ENCODE measurements at places on chromosomes 11 and 22. TPM values are rescaled to one million over a fixed set of nuclear protein-coding genes. Genes with fewer than 3 reads are reported as not detected.

MFRP gene
- not detected for total RNA-seq

GRCh38 chr11:11036848-11037732 lies 179.2 kb upstream of the ZBED5 start:
- peaks cover 32% of the 10 kb centered on the region for H3K27me3 ChIP-seq
- peak; percentile 29 for DNase-seq
- H3K4me1 ChIP-seq, result peaks cover 22% of the 10 kb centered on the region
- H3K4me3 ChIP-seq, result no peak overlapping the region

DNA sequence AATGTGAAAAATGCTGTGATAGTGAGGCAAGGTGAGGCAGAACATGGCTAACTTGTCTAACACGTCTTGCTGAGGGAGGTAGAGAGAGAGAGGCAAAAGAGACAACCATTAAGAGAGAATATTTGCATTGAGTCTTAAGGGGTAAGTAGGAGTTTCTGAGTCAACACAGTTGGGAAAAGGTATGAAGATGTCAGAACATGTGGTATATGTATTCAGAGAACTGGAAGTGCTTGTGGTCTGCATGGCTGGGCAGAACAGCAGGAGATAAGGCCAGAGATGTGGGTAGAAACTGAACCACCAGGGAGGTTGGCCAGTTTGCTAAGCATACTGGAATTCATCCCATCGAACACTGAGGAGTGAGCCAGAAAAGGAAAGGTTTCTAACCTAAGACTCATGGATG lies 25.0 kb upstream of the SLC5A1 start:
- peaks cover 5% of the 10 kb centered on the region for H3K27me3 ChIP-seq
- H3K4me3 ChIP-seq, result no peak overlapping the region
- peaks cover 7% of the 10 kb centered on the region for H3K36me3 ChIP-seq
- no peak overlapping the region for H3K27ac ChIP-seq
- DNase-seq, result no peak

GRCh38 chr11:7417328-7417727 lies 68.0 kb upstream of the OLFML1 start:
- no peaks in the 10 kb centered on the region for H3K36me3 ChIP-seq
- peaks cover 41% of the 10 kb centered on the region for H3K4me1 ChIP-seq
- no peak overlapping the region for H3K27ac ChIP-seq
- H3K27me3 ChIP-seq, result no peaks in the 10 kb centered on the region
- DNase-seq, result no peak
- no peak overlapping the region for H3K4me3 ChIP-seq

TSSK2 gene
- total RNA-seq, result not detected

BTBD18 gene
- total RNA-seq, result not detected

- DNase-seq, result peak; percentile 36
- peak overlapping the region; percentile 97 for H3K4me3 ChIP-seq
- H3K27ac ChIP-seq, result peak overlapping the region; percentile 97
- peaks cover 67% of the 10 kb centered on the region for H3K4me1 ChIP-seq
These were observed 690 bp downstream of the CSNK1E start for GRCh38 chr22:38316364-38317121.

WBP2NL gene
- not detected for total RNA-seq

DNA sequence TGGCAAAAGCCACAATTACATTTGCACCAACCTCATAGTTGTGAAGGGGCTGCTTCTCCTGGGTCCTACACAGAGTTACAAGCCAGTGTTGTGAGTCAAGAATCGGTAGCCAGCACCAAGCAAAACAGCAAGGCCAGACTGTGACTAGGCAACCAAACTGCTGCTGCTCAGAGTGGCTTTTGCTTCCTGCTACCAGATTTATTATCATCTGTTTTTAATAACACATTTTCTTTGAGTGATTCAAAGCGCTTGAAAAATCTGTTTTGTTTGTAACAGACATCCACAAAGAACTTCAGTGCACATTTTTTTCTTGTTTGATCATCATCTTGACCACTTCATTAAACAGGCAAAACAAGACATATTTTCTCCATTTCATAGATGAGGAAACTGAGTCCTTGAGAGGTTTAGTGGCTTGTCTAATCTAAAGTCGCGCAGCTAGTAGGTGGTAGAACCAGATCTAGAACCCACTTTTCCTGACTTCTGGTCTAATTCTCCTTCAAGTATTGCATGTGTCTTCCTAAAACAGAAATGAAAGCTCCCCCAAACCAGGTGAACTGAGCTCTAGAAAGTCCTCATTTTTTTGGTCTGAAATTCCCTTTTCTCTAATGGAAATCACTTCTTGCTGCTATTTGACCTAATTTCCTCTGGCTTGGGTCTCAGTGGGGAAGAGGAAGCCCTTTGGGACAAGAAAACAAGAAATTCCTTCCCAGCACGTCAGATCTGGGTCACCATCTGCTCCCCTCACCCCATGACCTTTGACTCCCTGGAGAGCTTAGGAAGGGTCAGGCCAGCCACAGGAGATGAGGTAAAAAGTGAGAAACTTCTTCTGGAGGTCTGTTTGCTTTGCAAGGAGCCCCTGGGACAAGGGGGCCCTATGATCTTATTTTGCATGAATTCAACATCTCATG lies 39.9 kb downstream of the CWC15 start:
- H3K27ac ChIP-seq, result peak overlapping the region; percentile 98
- no peaks in the 10 kb centered on the region for H3K27me3 ChIP-seq
- H3K36me3 ChIP-seq, result no peaks in the 10 kb centered on the region
- peak; percentile 99 for DNase-seq
- peaks cover 87% of the 10 kb centered on the region for H3K4me1 ChIP-seq

DNA sequence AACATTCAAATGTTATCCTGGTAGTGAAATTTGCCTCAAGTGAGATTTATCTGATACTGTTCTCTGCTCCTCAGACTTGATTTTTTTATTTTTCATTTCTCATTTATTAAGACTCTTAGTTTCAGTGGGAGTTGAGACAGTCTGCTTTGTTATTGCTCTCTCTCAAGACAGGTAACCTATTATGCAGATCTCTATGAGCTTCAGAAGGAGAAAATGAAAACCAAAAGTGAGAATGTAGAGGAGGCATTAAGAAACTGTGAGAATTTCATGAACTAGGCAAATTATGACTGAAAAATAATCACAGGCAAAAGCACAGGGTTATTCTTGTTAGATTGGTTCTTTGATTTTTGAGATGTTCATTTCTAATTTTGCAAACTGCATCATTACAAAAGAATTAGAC lies 290.0 kb upstream of the CHORDC1 start:
- H3K4me3 ChIP-seq, result no peak overlapping the region
- H3K36me3 ChIP-seq, result no peaks in the 10 kb centered on the region
- H3K27me3 ChIP-seq, result no peaks in the 10 kb centered on the region
- no peak for DNase-seq
- H3K4me1 ChIP-seq, result no peaks in the 10 kb centered on the region
- H3K27ac ChIP-seq, result no peak overlapping the region

CDKN1C gene
- 0.23 TPM for total RNA-seq

FADS1 gene
- total RNA-seq, result 25.9 TPM

AGBL2 gene
- total RNA-seq, result 0.32 TPM

CHST1 gene
- 0.12 TPM for total RNA-seq

OR8D1 gene
- not detected for total RNA-seq

KCTD17 gene
- 43.3 TPM for total RNA-seq

CADM1 gene
- not detected for total RNA-seq

DNA sequence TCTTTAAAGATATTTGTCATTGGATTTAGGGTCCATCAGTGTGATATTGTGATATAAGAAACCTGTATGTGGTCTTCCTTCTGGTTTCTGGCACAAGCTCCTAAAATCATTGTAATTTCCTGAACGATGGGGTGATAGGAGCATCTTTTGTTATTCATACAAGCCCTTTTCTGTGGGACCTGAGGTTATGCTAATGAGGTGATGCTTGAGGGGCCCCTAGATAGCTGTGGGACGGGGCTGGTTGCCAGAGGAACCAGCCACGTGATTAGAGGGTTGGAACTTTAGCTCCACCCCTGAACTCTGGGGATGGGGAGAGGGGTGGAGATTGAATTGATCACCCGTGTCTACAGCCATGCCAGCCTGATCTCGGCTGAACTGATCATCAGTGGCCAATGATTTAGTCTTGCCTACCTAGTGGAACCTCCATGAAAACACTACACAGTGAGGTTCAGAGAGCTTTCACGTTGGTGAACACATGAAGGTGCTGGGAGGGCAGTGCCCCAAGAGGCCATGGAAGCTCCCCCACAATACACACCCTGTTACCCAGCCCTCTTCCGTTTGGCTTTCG lies 62.8 kb downstream of the BCR start:
- H3K27me3 ChIP-seq, result peaks cover 2% of the 10 kb centered on the region
- no peak for DNase-seq
- H3K27ac ChIP-seq, result no peak overlapping the region
- no peaks in the 10 kb centered on the region for H3K36me3 ChIP-seq
- peaks cover 53% of the 10 kb centered on the region for H3K4me1 ChIP-seq
- H3K4me3 ChIP-seq, result no peak overlapping the region

VSIG2 gene
- total RNA-seq, result not detected

SYCE3 gene
- total RNA-seq, result not detected

PHETA2 gene
- 7.7 TPM for total RNA-seq

DNA sequence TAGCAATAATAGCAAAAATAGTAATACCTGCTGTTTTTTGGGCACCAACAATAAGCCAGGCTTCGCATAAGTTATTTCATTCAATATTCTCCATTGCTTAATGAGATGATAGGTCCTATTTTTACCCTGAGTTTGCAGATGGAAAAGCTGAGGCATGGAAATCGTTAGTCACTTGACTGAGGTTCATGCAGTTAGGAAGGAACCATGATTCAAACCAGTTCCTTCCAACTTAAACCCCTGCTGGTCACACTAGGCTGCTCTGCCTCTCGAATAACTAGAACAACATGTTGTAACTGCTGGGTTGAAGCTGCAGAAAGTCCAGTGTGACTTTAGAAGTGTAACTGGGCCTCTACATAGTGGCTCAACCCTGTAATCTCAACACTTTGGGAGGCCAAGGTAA lies 69.3 kb downstream of the SEZ6L start:
- H3K4me1 ChIP-seq, result no peaks in the 10 kb centered on the region
- H3K36me3 ChIP-seq, result no peaks in the 10 kb centered on the region
- no peak overlapping the region for H3K27ac ChIP-seq
- no peak for DNase-seq
- H3K27me3 ChIP-seq, result no peaks in the 10 kb centered on the region

- H3K27ac ChIP-seq, result peak overlapping the region; percentile 89
- no peak overlapping the region for H3K4me3 ChIP-seq
- H3K27me3 ChIP-seq, result peaks cover 2% of the 10 kb centered on the region
These were observed 385.4 kb downstream of the TMEM135 start for GRCh38 chr11:87423161-87423560.

GRCh38 chr11:8527939-8528338 lies 66.1 kb downstream of the STK33 start:
- no peak overlapping the region for H3K4me3 ChIP-seq
- no peak overlapping the region for H3K27ac ChIP-seq
- peaks cover 8% of the 10 kb centered on the region for H3K27me3 ChIP-seq
- no peaks in the 10 kb centered on the region for H3K36me3 ChIP-seq
- DNase-seq, result no peak

APOA1 gene
- total RNA-seq, result not detected

- H3K4me3 ChIP-seq, result no peak overlapping the region
- no peak for DNase-seq
- no peaks in the 10 kb centered on the region for H3K4me1 ChIP-seq
These were observed 961.5 kb downstream of the FAM181B start for GRCh38 chr11:81772166-81772565.

GRCh38 chr11:118914178-118914918 lies 11.4 kb downstream of the BCL9L start:
- no peak for DNase-seq
- H3K4me1 ChIP-seq, result peaks cover 90% of the 10 kb centered on the region
- H3K27me3 ChIP-seq, result peaks cover 3% of the 10 kb centered on the region
- peaks cover 8% of the 10 kb centered on the region for H3K36me3 ChIP-seq
- H3K4me3 ChIP-seq, result peak overlapping the region; percentile 61
- H3K27ac ChIP-seq, result peak overlapping the region; percentile 100

- H3K4me1 ChIP-seq, result peaks cover 45% of the 10 kb centered on the region
- peaks cover 2% of the 10 kb centered on the region for H3K27me3 ChIP-seq
- H3K4me3 ChIP-seq, result peak overlapping the region; percentile 43
- peaks cover 27% of the 10 kb centered on the region for H3K36me3 ChIP-seq
- peak overlapping the region; percentile 92 for H3K27ac ChIP-seq
These were observed 28.6 kb upstream of the RASL10A start for GRCh38 chr22:29344137-29344536.

GRCh38 chr11:60838132-60838531 lies 3.8 kb upstream of the CCDC86 start:
- H3K4me1 ChIP-seq, result peaks cover 40% of the 10 kb centered on the region
- H3K27me3 ChIP-seq, result peaks cover 12% of the 10 kb centered on the region
- no peak overlapping the region for H3K27ac ChIP-seq
- no peak overlapping the region for H3K4me3 ChIP-seq
- no peak for DNase-seq
- H3K36me3 ChIP-seq, result no peaks in the 10 kb centered on the region

DNA sequence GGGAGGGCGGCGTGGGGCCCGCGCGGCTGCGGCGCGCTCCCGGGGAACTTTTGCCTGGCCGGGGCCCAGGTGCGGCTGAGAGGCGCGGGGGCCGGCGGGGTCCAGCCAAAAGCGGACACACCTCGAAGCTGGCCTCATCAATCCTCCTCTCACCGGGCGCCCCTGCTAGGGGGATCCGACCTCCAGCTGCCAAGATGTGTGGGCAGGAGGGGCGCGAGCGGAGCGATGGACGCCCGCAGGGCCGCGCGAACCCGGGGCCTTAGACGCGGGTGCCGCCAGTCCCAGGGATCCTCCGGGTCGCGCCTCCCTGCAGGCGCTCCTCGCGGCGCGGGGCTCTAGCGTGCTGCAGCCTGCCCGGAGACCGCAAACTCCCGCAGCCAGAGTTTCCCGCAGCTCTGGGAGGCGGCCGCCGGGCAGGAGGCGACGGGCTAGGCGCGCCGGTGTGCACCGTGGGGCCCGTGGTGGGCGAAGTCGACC lies 785 bp downstream of the IGSF9B start:
- no peak for DNase-seq
- no peaks in the 10 kb centered on the region for H3K36me3 ChIP-seq
- H3K4me1 ChIP-seq, result peaks cover 5% of the 10 kb centered on the region

GRCh38 chr11:129298988-129299387 lies 76.7 kb upstream of the BARX2 start:
- DNase-seq, result no peak
- H3K4me3 ChIP-seq, result no peak overlapping the region
- no peak overlapping the region for H3K27ac ChIP-seq
- H3K36me3 ChIP-seq, result no peaks in the 10 kb centered on the region
- H3K4me1 ChIP-seq, result peaks cover 7% of the 10 kb centered on the region

GRCh38 chr22:26587991-26588613 lies 1.8 kb downstream of the TPST2 start:
- peaks cover 15% of the 10 kb centered on the region for H3K36me3 ChIP-seq
- peak overlapping the region; percentile 89 for H3K27ac ChIP-seq
- H3K27me3 ChIP-seq, result no peaks in the 10 kb centered on the region
- DNase-seq, result peak; percentile 38
- H3K4me1 ChIP-seq, result peaks cover 59% of the 10 kb centered on the region
- H3K4me3 ChIP-seq, result peak overlapping the region; percentile 91

NCAM1 gene
- total RNA-seq, result not detected

SCT gene
- total RNA-seq, result not detected

- H3K4me3 ChIP-seq, result no peak overlapping the region
- H3K27ac ChIP-seq, result no peak overlapping the region
- no peak for DNase-seq
- H3K4me1 ChIP-seq, result peaks cover 9% of the 10 kb centered on the region
- no peaks in the 10 kb centered on the region for H3K36me3 ChIP-seq
- peaks cover 7% of the 10 kb centered on the region for H3K27me3 ChIP-seq
These were observed 4.1 kb upstream of the C11orf24 start for GRCh38 chr11:68275721-68276507.

Data from HFFc6 (cell line).